Inflammatory macrophage treated with lipopolysaccharide for 4 hours (primary cell): ENCODE measurements at places on chromosomes 5 and 9.

DNA sequence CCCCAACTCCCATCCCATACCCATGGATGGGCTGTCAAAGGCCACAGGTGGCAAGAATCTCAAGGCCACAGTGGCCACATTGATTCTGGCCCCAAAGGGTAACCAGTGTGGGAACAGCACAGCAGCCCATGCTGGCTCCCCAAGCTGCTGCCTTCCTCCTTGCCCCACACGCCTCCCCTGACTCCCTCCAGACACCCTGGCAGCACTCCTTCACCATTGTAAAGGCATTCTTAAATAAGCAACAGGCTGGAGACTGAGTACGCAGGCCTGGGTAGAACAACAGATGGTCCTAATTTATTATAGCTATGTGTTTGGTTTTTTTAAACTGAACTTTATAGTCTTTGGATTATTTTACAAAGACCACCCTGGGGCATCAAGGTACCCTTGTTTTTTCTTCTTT is 158.8 kb downstream of the TSSK1B start:
- no peak for DNase-seq

DNA sequence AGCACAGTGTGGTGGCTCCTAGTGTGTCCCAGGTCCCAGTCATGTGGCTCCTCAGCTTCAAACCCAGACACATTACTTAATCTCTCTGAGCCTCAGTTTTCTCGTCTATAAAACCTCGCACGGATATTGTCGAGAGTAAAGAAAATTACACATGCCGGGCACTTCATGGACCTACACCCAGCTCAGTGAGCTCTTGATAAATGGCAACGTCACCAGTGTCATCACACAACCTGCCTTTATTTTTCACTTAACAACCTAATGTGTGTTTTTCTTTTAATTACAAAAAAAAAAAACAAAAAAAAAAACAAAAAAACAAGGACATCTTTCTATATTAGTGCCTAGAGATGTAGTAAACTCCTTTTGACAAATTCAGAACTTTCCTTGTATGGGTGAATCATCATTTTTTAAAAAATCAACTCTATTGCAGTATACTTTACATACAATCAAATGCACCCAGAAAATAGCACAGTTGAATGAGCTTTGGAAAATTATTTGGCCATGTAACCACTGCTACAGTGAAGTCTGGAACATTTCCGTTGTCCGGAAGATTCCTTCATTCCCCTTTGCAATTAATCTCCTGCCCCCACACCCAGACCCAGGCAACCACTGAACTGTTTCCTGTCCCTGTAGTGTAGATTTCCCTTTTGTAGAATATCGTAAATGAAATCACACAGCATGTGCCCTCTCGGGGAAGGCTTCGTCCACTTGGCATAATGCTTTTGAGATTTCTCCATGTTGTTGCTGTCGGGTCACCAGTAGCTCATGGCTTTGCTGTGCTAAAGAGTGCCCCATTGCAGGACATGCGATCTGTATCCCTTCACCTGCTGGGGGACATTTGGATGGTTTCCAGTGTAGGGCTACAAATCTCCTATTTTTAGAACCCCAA is 100.4 kb upstream of the LARP1 start:
- peak; percentile 15 for DNase-seq

- no peak for DNase-seq
Measured at GRCh38 chr9:91066042-91066415, 264.4 kb downstream of the SYK start.

GRCh38 chr5:158324236-158324635 is 465.3 kb upstream of the CLINT1 start:
- DNase-seq, result no peak

- DNase-seq, result no peak
Measured at GRCh38 chr5:116585227-116585626, 10.6 kb upstream of the SEMA6A start.

- no peak for DNase-seq
Measured at GRCh38 chr9:95284162-95285080, 33.1 kb downstream of the FANCC start.

GRCh38 chr9:116365056-116365471 is 211.5 kb downstream of the PAPPA start:
- no peak for DNase-seq

DNA sequence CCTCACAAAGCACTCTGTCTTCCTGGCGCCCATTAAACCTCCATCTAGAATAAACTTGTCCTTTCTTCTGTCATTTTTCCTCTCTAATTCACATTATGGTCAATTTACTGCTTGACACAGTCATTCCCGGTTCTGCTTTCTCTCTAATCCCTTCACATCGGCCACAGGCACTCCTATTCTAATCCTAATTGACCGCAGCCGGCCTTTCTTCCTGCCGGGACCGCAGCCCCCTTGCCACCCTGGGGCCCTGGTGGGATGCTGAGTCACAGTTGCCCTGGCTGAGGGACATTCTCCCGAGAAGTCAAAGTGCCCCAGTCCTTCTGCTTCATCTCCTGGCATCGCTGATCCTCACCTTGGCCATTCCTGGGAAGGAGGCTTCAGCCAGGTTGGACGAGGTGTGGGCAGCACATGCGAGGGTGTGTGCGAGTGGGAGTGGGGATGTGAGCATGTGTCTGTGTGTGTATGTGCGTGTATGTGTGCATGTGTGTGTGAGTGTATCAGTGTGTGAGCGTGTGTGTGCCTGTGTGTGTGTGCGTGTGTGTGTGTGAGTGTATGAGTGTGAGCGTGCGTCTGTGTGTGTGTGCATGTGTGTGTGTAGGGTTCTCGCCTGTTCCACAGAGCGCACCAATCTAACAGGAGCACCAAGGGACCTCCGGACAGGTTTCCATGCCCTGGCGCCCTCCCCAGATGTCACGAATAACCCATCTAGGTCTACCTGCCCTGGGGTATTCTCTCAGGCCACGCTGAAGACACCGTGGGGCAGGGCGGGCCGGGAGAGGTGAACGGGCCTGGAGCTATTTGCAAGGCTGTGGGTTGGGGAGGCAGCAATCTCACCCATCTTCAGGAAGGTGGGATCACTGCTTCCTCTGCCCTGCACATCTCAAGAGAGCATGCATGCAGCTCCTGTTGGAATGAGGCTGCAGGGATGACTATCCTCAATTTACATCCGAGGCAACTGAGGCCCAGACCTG is 191.2 kb downstream of the PAX5 start:
- no peak for DNase-seq

DNA sequence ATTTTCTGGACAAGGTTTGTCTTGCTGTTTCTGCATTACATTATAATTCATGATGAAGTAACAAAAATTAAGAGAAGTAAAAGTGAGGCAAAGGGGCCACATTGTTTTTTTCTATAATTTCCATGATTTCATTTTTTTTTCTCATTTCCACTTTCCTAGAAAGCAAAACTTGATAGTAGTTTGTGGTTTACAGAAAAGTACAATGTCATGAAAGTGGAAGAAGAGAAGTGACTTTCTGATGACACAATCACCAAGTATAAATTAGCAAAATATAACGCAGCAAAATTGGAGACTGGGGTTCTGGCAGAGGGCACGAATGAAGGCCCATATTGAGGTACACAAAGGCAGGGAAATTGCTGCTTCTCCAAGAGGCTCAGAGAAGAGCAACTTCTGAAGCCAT is 5.0 kb upstream of the IFNA14 start:
- peak; percentile 87 for DNase-seq

GRCh38 chr5:7794823-7795222 is 56.1 kb downstream of the CFAP90 start:
- no peak for DNase-seq

DNA sequence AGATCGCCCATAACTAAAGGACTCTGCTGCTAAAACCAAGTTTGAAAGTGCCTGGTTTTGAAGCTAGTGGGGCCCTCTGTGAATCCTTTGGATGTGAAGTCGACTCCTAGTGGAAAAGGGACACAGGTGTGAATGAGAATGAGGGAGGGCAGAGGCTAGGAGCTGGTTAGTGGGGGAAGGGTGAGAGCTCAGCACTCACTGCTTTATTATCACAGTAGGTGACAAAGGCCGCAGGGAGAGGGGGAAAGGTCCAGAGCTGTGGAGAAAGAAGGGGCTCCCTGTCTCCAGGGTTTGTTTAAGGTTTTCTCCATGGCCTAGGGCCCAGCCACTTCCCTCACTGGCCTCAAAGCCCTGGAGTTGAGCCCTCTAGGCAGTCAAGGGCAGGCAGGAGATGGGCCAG is 3.5 kb downstream of the HDHD3 start:
- DNase-seq, result no peak

GRCh38 chr5:111997711-111998110 is 240.7 kb upstream of the NREP start:
- peak; percentile 81 for DNase-seq

- DNase-seq, result no peak
Measured at GRCh38 chr5:111345731-111346130, 121.5 kb downstream of the CAMK4 start.

GRCh38 chr5:142763701-142764100 is 6.5 kb upstream of the ARHGAP26 start:
- DNase-seq, result no peak

- no peak for DNase-seq
Measured at GRCh38 chr5:157157293-157157891, 8.7 kb downstream of the GARIN3 start.

GRCh38 chr9:88243736-88244135 is 105.5 kb upstream of the SPATA31C2 start:
- no peak for DNase-seq

DNA sequence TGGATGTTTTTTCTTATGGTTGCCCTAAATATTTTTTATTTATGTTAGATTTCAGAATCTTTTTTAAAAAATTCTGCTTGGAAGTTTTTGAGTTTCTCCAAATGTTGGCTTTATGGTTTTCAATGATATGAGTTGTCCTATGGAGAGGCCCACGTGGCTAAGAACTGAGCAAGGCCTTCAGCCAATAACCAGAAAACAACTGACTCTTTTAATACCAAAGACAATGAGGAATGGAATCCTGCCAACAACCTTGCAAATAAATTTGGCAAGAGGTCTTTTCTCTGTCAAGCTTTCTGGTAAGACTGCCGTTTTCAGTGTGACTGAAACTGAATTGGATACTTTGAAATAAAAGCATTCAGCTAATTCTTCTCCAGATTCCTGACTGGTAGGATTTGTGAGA is 1740.1 kb upstream of the WWC1 start:
- no peak for DNase-seq

DNA sequence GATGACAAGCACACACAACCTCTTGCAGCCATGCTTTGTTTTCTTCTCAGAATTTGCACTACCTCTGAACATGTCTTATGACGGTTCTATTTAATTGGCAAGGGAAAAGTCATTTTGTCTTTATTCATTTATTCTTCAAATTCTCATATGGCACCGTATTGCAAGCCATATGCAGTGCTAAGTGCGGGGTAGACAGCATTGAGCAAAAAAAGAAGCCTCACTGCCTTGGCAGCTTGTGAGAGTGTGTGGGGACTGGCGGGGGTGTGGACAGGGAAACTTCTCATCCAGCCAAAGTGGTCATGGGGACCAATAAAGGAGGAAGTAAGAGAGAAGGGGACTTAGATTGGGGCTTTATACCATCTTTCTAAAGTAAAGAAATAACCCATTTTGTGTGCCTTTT is 160.0 kb downstream of the CDH12 start:
- no peak for DNase-seq

- no peak for DNase-seq
Measured at GRCh38 chr9:97220894-97221477, 86.5 kb upstream of the CCDC180 start.

DNA sequence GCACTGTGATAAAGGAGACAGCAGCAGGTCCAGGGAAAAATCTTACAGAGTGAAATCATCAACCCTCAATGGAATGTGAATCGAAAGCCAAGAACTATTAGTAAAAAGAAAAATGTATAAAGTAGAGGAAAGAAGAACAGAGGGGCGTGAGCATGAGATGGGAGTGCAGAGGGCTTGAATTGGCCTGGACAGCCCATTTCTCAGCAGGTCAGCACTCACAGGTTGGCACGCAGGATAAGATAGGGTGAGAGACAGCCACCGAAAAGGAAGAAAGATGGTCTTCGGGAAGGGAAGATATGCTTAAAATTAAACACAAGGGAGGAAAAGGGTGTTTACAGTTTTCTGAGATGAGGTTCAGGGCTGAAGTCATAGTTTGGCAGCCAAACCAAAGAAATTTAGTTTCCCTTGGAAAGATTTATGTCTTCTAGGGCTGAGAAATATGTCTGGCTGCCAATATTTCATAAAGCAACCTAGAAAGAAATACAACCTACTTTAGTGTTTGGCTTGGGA is 524.7 kb downstream of the SPATA31D1 start:
- DNase-seq, result no peak

DNA sequence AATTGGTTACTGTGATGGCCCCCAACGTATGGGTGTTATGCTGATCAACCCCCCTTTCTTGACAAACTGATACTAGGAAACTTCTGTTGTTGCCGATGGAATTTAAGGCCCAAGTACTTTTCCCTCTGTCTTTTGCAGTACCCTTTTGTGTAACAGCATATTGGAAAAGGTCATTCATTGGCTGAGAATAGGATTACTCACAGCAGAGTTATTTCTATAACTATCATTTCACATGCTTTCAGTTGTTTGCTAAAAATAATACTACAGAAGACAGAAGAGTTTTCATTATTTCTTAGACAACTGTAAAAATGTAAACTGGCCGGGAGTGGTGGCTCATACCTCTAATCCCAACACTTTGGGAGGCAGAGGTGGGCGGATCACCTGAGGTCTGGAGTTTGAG is 329.5 kb downstream of the KIAA0825 start:
- no peak for DNase-seq

- DNase-seq, result no peak
Measured at GRCh38 chr9:85225180-85225579, 516.6 kb downstream of the AGTPBP1 start.

DNA sequence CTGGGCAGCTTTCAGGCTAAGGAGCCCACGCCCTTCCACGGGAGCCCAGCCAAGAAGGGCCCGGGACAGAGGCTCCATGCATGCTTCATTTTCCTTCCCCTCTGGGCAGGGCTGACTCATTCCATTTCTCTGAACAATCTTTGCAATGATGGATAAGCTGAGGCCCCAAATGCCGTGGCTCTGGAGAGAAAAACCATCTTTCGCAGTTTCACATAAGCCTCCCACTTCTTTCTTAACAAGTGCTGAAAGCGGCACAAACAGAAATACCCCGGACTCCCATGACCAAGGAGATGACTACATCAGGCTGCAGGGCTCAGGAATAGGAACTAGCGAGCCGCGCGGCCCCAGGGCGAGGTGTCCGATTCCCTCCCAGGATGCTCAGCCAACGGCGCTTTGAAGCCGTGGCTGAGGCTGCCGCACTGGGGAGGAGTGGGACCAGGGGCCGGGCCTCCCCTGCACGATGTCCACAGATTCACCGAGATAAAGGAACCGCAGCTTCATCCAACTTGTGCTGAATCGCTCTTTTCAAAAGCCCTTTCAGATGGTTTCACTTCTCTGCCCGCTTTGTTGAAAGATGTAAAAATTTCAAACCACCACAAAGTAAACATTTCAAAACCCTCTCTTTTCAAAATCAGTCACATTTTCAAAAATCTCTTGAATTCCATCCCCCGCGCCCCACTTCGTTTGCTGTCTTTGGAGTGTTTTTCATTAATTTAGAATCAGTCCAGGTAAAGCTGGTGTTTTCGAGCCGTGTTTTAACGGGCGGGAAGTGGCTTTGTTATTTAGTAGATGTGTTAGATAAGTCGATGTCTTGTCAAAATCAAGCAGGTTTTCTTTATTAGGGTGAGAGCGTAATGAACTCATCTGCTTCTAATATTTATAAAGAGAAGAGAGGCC is 96.5 kb upstream of the LMX1B start:
- peak; percentile 96 for DNase-seq
